Activated CD4-positive, alpha-beta T cell treated with anti-CD3 and anti-CD28 coated beads, Interleukin-2, amount 50 U/mL, for 1 hour (primary cell): ENCODE measurements at places on chromosomes 2 and 18.

GRCh38 chr18:72539901-72540300 is 4.2 kb downstream of the CBLN2 start:
- DNase-seq: no peak

- DNase-seq: no peak
Measured at GRCh38 chr18:33355756-33356155, 84.8 kb downstream of the CCDC178 start.

- DNase-seq: peak; percentile 30
Measured at GRCh38 chr18:67104700-67105284, 411.7 kb downstream of the DSEL start.

GRCh38 chr2:157793053-157793612 is 83.0 kb downstream of the ACVR1 start:
- DNase-seq: no peak

DNA sequence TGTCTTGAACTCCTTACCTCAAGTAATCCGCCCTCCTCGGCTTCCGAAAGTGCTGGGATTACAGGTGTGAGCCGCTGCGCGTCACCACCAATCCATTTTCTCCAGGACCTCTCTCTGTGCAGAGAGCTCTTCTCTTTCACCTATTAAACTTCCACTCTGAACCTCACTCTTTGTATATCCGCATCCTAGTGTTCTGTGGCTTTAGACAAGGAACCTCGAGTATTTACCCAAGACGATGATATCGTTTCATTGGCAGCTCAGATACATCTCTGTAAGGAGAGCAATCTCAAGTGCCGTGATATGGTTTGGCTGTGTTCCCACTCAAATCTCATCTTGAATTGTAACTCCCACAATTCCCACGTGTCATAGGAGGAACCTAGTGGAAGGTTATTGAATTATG is 15.1 kb upstream of the WDR33 start:
- DNase-seq: no peak

GRCh38 chr18:59650266-59650820 is 46.9 kb downstream of the CCBE1 start:
- DNase-seq: no peak
